ENCODE measurements at places on chromosomes 7 and 10. TPM values are rescaled to one million over a fixed set of nuclear protein-coding genes. Genes with fewer than 3 reads are reported as not detected.

DNA sequence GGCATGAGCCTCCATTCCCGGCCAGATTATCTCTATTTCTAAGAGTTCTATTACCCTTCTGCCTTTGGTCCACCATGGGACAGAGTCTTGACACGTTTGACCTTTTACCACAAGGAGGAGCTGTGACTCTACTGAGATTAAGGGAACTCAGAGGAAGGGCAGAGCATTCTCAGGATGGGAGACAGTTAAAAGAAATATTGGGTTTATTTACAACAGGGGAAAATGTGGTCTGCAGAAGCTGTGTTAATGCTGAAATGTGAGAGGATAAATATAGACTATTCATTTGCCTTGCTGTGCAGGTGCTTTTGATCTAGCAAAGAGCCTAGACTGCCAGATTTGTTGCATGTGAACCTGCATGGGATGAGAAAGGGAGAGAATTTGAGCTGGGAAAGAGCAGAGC is 45.8 kb upstream of the PRSS58 start:
- no peaks in the 10 kb centered on the region for H3K27me3 ChIP-seq
- H3K36me3 ChIP-seq = no peaks in the 10 kb centered on the region
- DNase-seq = peak; percentile 83
- H3K4me1 ChIP-seq = peaks cover 3% of the 10 kb centered on the region

GRCh38 chr7:151012911-151013347 is 11.4 kb downstream of the ATG9B start:
- peak overlapping the region; percentile 75 for H3K4me3 ChIP-seq
- peaks cover 24% of the 10 kb centered on the region for H3K4me1 ChIP-seq
- H3K36me3 ChIP-seq = no peaks in the 10 kb centered on the region
- peak; percentile 88 for DNase-seq

GRCh38 chr10:78623578-78624215 is 445.1 kb upstream of the ZMIZ1 start:
- H3K4me1 ChIP-seq = peaks cover 13% of the 10 kb centered on the region
- H3K4me3 ChIP-seq = no peak overlapping the region
- DNase-seq = no peak
- H3K27ac ChIP-seq = no peak overlapping the region
- H3K36me3 ChIP-seq = no peaks in the 10 kb centered on the region
- no peaks in the 10 kb centered on the region for H3K27me3 ChIP-seq

Gene GRID1
- 0.82 TPM for total RNA-seq

- H3K27me3 ChIP-seq = peaks cover 98% of the 10 kb centered on the region
- peak; percentile 92 for DNase-seq
- no peak within 1 kb of the TSS for H3K27ac ChIP-seq
These were observed at the start of gene EBF3 for GRCh38 chr10:129963641-129964501. Gene EBF3 (minus strand): TSS chr10:129964274. CDS start chr10:129963768, 506 bp downstream.

Gene NUTM2E
- total RNA-seq = 0.12 TPM

GRCh38 chr7:98618786-98619185 is 1.7 kb downstream of the NPTX2 start:
- H3K4me1 ChIP-seq = peaks cover 9% of the 10 kb centered on the region
- H3K36me3 ChIP-seq = no peaks in the 10 kb centered on the region
- peaks cover 56% of the 10 kb centered on the region for H3K27me3 ChIP-seq
- H3K27ac ChIP-seq = no peak overlapping the region
- no peak for DNase-seq
- peak overlapping the region; percentile 77 for H3K4me3 ChIP-seq

GRCh38 chr7:156234666-156235494 is 405.7 kb upstream of the RNF32 start:
- H3K4me1 ChIP-seq = no peaks in the 10 kb centered on the region
- no peak for DNase-seq
- H3K27ac ChIP-seq = no peak overlapping the region

DNA sequence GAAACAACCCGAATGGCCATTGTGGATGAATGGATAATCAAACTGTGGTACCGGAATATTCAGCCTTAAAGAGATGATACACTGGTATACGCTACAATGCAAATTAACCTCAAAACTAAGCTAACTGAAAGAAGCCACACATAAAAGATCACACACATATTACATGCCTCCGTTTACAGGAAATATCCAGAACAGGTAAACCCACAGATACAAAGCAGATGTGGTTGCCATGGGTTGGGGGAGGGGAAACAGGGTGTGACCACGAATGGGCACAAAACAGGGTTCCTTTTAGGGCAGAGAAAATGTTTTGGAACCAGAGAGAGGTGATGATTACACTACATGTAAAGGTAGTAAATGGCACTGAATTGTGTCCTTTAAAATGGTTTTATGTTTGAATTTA is 16.6 kb downstream of the ESYT2 start:
- peaks cover 24% of the 10 kb centered on the region for H3K4me1 ChIP-seq

DNA sequence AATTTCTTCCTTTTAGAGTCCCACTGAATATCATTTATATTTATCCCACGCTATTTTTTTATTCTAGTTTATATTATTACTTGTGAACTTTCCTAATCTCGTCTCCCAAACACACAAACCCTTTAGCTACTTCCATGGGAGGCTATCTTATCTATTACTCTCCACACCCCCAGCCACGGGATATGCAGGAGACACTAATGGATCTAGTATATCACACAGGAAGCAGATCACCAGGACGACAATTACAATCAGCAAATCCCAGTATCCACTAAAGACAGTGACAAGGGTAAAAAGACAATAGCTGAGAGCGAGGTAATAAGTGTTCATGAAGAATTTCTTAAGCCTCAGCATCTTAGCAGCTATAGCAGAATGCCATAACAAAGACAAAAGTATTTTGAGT is 3.8 kb upstream of the AKR1E2 start:
- H3K27me3 ChIP-seq = peaks cover 12% of the 10 kb centered on the region
- no peak overlapping the region for H3K27ac ChIP-seq
- no peaks in the 10 kb centered on the region for H3K36me3 ChIP-seq
- no peak overlapping the region for H3K4me3 ChIP-seq
- DNase-seq = no peak
- H3K4me1 ChIP-seq = no peaks in the 10 kb centered on the region

DNA sequence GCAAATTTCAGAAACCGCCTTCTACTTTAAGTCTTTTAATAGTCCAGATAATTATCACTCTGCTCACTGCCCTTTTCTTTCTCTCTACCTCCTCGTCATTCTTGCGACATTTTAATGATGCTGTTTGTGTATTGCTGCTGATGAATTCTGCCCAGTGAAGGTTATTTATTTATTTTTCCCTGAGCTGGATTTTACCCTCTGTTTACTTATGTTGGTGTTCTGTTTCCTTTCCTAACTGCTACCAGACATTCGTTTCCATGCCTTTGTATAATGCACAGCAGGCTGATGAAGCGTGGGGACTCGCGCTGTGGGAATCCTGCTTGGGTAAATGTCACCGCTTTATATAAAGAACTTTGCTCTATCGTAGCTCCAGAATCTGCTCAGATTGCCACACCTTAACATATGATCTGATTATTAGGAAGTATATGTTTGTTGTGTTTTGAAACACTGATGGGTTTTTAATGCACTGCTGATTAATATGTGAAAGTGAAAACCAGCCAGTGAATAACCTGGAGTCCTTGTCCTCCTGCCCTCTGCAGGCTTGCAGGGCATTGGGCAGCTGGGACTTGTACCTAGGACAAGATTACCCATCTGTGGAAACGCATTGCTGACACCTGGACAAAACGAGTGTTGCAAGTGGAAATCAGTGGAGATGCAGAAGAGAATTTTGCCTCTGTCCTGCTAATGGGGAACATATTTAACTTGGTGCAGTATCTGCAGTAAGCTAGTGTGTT is 291.5 kb downstream of the SDK1 start:
- no peak for DNase-seq
- H3K27ac ChIP-seq = no peak overlapping the region
- no peaks in the 10 kb centered on the region for H3K27me3 ChIP-seq
- no peaks in the 10 kb centered on the region for H3K36me3 ChIP-seq
- peaks cover 11% of the 10 kb centered on the region for H3K4me1 ChIP-seq

Gene LIPF
- total RNA-seq = not detected

DNA sequence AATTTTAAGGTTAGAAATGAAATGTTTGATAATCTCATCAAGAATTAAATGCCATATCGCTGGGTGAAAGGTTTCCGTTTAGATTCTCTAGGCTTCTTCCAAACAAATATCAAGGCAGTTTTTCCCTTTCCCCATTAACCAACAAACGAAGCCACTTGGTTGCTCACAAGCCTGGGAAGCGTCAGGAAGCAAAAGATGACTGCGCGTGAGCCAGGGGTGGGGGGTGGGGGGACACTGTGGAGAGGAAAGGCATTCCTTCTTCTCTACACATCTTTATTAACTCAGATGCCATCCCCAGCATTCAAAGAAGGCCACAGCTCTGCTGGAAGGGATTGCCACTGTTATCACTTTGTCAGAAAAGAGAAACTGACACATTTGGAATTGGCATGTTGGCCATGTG is 207.1 kb downstream of the TRIL start:
- DNase-seq = peak; percentile 36
- H3K27me3 ChIP-seq = no peaks in the 10 kb centered on the region
- H3K4me3 ChIP-seq = no peak overlapping the region
- no peak overlapping the region for H3K27ac ChIP-seq

Measured in GM23338 (cell line).